ENCODE measurements at places on chromosomes 4 and X.

DNA sequence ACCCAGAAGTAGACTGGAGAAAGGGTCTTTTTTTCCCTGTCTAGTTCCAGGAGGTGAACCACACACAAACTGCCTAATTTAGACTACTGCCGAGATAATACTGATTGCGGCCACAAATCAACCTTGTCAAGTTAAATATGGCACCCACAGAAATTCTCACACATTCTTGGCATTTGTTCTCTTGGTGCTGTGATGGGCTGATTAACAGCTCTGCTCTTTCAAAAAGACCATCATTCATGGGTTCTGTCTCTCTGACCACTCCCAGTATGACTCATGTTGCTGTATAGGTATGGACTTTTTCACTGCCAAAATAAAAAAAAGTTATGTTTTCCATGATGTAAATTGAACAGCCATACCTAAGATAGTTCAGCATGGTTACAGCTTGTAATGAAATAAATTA lies 1003.5 kb upstream of the LCORL start:
- DNase-seq = no peak

DNA sequence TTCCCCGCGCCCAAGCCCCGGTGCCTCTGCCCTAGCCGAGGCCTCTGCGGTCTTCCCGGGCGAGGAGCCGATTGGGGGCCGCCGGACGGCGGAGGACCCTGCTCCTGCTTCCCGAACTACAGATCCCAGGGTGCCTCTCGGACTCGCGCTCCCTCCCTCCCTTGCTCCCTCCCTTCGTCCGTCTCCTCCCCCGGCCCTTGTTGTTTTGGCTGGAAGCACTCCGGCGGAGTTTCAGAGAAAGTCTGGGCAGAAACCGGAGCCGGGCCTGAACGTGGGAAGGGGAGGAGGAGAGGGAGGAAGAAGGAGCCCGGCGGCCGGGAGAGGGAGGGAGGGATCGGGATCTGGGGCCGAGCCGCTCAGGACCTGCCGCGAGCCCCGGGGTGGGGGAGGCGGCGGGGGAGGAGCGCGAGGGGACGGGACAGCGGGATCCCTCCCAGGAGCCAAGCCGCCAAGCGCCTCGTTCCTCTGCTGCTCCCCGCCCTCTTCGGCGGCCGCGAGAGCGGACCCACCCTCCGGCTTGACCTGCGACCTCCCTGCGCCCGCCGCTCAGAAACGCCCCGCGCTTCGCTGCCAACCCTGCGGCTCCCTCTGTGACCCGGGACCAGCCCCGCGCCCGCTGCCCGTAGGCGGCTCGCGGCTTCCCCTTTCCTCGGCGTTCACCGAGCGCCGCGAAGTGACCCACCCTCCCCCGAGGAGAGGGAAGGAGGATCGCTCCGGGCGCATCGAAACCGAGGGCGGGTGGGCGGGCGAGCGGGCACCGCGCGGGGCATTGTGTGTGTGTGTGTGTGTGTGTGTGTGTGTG lies 496 bp upstream of the GAB1 start:
- DNase-seq = peak; percentile 93

- peak; percentile 89 for DNase-seq
Measured at GRCh38 chr4:166277401-166277800, 404.4 kb downstream of the TLL1 start.

DNA sequence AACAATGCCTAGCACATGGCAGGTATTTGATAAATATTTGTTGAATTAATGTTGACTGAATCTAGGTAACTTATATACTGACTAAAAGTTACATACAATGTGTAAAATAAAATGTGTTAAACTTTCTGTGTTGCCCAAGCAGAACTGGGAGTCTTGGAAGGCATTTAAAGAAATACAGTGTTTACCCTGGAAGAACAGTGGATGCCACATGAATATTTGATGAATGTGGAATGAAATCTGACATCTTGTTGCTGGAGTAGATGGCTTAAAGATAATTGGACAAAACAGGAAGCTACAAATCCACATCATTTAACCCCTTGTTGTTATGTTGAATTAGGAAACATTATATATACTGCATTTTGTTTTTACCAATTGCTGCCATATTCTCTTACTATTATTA lies 39.9 kb upstream of the SCOC start:
- DNase-seq = no peak

GRCh38 chr4:26489101-26489985 lies 941 bp downstream of the CCKAR start:
- DNase-seq = peak; percentile 15

GRCh38 chr4:161279095-161279494 lies 884.7 kb downstream of the FSTL5 start:
- no peak for DNase-seq

DNA sequence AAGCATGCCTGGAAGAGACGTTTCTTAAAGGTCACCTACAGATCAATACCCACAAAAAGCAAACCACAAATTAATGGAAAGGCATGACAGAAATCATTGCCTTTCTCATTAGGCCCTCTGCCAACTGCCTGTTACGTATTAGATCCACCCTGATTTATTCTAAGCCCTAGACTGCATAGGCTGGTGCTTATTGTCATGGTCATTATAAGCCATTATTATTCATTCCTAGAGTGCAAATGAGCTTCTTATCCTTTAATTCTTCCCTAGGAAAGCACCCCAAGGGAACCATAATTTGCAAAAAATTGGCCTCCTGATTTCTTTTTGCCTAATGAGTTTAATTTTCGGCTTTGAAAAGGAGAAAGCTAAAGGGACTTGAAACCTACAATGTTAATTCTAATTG lies 184.2 kb upstream of the GPRIN3 start:
- no peak for DNase-seq

DNA sequence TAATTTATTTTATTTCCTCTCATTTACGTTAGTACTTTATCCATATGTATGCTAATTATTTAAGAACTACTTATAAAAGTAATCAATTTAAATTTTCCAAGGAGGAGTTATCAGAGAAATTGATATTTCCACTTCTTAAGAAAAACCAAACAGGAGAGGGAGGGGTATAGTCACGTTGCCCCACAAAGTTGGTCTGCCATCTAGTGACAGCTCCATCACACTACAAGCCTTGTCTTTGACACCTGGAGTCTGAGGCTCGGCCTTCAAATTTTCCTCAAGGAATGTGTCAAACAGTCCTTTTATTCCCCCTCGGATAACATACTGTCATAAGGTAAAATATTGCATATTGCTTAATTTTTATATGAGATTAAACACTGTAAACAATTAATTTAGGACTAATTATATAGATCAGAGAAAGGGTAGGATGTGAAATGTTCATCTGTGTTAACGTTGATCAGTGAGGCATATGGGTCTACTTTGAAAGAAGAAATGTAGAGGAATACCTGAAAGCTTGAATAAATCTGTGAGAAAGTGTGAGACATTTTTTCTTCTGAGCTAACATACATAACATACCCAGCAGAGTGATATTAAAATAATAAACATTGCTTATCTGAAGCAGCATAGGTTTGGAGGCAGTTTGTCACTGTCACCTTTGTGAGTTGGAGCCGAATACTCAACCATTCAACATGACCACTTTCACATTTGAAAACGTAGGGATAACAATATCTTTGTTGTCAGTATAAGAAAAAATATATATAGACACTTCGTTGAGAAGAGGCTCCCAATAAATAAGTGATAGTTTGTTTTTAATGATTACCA lies 114.4 kb downstream of the GLRA3 start:
- DNase-seq = peak; percentile 36

GRCh38 chrX:81377329-81377728 lies 175.4 kb downstream of the SH3BGRL start:
- DNase-seq = peak; percentile 20

DNA sequence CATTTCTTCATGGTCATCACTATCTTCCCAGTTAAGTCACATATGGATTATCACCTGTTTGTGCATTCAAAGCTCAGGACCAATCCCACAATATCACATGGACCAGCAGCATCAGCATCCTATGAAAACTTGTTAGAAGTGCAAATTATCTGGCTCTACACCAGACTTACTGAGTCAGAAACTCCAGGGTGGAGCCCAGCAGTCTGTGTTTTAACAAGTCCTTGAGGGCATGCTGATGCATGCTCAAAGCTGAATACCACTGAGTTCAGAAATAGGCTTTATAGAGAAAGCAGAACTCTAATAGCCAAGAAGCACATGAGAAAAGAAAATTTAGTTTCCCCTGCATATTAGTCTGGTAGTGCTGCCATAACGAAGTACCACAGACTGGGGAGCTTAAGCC lies 62.4 kb upstream of the GABRQ start:
- no peak for DNase-seq

GRCh38 chrX:110020536-110020935 lies 17.6 kb downstream of the TMEM164 start:
- DNase-seq = no peak

GRCh38 chr4:825971-826330 lies at the start of gene CPLX1:
TSS of gene CPLX1 (minus strand) at chr4:826129. CDS start at chr4:824522, 1,607 bp downstream.
- DNase-seq = no peak

GRCh38 chr4:185902654-185903053 lies 90.7 kb upstream of the SORBS2 start:
- DNase-seq = peak; percentile 37

DNA sequence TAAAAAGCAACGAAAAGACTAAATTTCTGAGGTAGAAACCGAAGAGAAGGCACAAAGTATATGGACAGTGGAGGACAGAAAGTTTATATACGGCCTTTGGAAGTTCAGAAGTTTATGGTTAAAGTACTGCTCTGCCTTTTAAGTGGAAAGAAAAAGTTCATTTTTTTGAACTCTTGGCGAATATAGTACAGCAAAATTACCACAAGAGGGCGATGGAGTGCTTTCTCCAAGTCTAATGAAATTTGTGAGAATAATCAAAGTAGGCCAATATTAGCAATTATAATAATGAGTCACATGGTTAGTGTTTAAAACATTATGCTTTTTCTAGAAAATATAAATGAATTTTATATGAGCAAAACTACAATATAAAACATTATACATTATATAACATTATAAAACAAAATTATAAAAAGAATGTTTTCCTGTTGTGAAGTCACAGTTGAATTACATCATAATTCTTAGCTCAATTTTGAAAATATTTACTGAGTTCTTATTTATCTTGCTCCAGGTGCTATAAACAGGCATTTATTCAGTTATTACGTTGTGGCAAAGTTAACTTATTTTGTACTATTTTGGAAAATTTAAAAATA lies 136.2 kb upstream of the BMPR1B start:
- peak; percentile 43 for DNase-seq

- peak; percentile 96 for DNase-seq
Measured at GRCh38 chr4:141645611-141646340, 9.4 kb downstream of the IL15 start.

- DNase-seq = no peak
Measured at GRCh38 chr4:6239486-6239885, 30.2 kb upstream of the WFS1 start.

- no peak for DNase-seq
Measured at GRCh38 chr4:28686618-28687017, 1826.0 kb downstream of the STIM2 start.

DNA sequence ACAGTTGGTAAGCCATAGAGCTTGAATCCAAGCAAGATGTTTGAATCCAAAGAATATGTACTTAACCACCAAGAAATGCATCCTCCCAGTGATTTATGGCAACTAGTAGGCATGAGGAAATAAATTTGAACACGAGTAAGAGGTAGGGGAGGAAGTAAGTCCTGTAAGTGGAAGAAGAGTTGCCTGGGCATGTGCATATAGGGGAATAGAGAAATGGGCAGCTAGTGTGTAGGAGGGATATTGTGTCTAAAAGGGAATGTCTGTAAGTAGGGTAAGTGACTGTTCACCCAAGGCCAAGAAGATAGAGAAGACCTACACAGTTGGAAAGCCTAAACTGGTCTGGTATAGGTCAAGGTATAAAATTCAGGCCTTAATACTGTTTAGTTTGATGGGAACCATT lies 4.6 kb downstream of the SH3BGRL start:
- no peak for DNase-seq

- DNase-seq = peak; percentile 12
Measured at GRCh38 chrX:13938051-13938828, 91.5 kb downstream of the GEMIN8 start.

DNA sequence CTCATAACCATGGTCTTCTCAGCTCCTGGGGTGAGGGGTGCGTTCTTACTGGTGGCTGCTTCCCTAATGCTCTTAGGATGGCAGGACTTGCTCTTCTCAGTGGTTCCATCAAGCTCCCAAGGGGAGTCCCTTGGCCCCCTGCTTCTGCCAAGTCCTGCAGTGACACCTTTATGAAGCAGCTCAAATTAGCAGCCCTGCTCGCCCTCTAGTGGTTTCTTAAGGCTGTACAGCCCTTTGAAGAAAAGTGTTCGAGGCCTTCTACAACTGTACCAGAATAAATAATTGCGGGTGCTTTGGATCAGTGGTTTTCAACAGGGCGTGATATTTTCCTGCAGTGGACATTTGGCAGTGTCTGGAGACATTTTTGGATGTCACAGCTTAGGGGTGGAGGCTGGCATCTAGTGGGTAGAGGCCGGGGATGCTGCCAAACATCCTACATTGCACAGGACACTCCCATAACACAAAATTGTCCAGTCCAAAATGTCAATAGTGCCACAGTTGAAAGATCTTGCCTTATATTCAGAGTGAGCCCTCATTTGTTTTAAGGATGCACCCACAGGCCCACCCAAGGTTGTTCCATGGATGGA lies 204.7 kb upstream of the S100G start:
- peak; percentile 39 for DNase-seq

DNA sequence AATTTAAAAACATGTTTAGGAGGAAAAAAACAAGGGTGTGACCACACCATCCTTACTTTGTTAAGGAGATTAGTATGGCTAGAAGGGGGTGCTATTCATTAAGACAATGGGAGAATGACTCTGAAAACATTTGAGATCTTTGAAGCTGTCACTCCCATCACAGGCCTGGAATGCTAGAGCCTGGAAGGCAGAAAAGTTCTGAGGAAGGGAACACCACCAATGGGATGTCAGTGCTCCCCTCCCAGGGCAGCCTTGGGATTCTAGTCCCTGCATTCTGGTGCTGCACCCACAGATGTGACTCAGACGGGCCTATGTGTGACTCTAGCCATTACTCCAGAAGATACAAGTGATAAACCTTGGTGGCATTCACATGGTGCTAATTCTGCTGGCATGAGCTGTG lies 162.2 kb upstream of the ANXA10 start:
- peak; percentile 3 for DNase-seq

DNA sequence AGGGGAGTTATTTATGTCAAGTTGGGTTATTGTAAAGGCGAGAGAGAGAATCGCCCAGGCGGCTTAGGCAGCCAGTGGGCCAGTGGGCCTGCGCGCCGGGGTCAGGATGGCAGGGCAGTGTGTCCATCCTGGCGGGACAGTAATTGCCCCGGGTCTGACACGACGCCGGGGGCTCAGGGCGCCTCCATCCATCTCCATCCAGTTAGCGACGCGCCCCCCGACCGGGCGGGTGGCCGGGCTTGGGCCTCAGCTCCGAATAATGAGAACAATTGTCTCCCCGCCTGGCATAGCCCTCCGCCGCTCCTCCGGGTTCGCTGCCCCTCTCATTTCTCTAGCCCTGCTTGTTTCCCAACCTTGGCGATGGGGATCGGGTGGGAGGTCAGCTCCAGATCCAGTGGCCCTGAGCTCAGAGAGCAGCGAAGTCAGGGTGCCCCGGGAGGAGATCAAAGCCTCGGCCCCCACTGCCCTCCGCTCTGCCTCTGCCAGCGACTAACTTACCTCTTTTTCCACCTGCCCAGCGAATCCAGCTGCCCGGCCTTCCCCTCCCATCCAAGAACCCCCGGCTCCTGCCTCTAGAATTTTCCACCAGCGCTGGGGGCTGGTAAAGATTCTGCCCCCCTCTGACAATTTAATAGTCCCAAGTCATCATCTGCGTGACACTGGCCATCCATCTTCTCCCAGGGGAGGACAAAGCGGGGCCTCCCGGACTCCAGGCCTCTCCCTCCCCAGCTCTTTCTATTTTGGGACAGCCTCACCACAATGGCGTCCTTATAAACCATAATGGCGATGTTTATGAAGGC lies 56.9 kb upstream of the TMEM33 start:
- no peak for DNase-seq

- no peak for DNase-seq
Measured at GRCh38 chr4:7750523-7750922, 189.1 kb downstream of the AFAP1 start.

GRCh38 chr4:96260064-96260682 lies 420.3 kb downstream of the PDHA2 start:
- no peak for DNase-seq
